ENCODE measurements at places on chromosomes 12 and 14.

GRCh38 chr14:72284176-72284575, 351.9 kb downstream of the RGS6 start:
- DNase-seq: no peak

DNA sequence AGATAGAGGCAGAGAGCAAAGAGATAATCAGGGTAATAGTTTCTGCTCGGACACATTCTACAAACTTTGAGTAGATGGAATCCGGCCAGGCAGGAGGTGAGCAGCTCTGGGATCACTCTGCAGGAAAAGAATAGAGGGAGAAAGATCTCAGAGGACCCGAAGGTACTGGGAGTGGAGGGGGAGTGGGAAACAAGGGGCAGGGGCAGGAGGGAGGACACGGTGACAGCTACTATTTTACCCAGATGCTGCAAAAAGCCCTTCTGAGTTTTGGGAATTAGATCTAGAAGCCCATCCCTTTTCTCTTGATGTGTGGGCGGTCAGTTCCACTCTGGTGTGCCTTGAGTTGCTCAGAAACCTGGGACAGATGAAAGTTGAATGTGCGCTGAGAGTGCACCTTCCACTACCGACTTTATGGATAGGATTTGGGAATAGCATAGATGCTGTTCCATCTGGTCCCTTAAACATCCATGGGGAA, 556 bp downstream of the GPRC5A start:
- DNase-seq: no peak

DNA sequence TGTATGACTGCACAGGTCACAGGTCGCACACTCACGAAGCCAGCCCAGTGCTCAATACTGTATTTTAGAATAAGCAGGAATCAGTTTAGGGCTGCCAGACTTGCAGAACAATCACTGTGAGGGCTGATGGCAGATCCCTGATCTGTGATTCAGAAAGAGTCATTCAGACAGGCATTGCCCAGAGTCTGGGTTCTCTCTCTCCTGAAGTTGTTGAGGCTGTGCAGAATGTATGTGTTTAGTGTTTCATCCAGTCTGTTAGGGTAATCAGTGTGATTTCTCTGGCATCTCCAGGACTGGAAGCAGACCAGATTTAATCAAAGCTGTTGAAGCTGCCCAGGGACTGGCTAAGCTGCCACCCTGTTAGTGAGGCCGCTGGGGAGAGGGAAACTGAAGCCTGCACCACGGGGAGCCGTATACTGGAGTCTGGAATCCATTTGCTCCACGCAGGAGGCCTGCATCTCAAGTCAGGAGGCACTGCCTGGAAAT, 69.3 kb downstream of the ETV6 start:
- DNase-seq: peak; percentile 83

DNA sequence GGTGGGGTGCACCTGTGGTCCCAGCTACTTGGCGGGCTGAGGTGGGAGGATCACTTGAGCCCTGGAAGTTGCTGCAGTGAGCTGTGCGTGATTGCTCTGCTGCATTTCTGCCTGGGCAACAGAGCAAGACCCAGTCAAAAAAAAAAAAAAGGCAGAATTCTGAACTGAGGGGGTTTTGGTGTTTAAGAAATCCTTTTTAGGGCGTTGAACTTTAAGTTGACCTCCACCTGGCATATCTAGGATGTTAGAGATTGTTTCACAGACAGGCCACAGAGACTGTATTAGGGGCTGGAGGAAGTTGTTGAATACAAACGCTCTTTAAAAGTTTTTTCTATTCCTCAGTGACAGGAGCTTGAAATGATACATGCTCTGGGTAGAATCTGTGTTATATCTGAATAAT, 60.5 kb downstream of the FBXW8 start:
- DNase-seq: no peak

DNA sequence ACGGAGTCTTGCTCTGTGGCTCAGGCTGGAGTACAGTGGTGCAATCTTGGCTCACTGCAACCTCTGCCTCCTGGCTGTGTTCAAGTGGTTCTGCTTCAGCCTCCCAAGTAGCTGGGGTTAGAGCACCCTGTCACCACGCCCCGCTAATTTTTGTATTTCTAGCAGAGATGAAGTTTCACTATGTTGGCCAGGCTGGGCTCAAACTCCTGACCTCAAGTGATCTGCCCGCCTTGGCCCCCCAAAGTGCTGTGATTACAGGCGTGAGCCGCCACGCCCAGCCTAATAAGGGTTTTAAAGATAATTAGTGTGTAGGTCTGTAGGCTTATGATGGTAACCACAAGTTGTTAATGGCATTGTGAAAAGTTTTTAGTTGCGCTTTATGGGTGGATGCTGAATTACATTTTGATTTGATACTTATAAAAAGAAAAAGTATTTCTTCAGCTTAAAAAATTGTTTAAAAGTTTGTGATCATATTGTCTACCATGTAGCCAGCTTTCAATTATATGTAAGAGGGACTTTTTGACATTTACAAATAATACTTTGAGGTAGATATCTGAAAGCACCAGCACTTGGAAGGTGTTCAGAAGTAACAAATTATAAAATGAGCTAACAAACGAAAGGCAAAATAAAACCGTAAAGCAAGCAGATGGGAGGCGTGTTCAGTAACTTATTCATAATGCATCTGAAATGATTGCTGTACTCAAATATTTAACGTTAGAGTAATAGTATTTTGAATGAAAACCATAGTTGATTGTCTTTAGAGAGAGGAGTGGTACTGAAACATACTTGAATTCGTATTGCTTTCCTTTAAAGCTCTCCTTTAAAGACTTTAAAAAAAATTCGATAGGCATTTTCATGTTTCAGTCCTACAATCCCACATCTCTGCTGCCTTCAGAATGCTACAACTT, 37.1 kb downstream of the MDM2 start:
- DNase-seq: no peak

DNA sequence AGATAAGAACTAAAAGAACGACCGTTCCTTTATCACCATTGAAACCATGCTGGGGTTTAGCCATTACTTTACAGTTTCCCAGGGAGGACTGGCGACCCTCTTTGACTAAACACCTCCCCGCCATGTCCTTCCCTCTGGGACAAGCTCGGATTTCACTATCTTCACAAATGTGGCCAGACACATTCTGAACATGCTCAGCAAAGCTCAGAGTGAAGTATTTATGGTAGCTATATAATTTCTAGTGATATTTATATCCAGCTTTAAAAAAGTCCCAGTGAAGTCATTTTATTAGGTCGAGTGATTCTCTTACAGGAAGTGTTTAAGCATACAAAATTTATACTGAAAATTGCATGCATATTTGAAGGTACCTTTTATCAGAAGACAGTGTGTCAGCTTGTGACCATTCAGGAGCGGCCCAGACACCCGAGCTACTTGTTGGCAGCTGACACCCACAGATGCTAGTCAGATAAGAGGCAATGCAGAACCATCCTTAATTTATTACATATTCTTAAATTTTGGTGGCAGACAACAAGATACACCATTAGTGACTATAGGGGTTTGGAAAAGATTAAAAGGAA, 36.8 kb downstream of the NIN start:
- DNase-seq: no peak

GRCh38 chr14:69631509-69631908, 20.1 kb downstream of the SUSD6 start:
- DNase-seq: no peak

- no peak for DNase-seq
Observed at GRCh38 chr12:88375306-88376305, 204.7 kb downstream of the KITLG start.

- peak; percentile 42 for DNase-seq
Observed at GRCh38 chr14:36105401-36105800, 71.1 kb downstream of the PTCSC3 start.

GRCh38 chr12:38669530-38669929, 235.9 kb downstream of the CPNE8 start:
- DNase-seq: no peak

GRCh38 chr14:104863923-104864266, 1.2 kb upstream of the CEP170B start:
- no peak for DNase-seq

- DNase-seq: no peak
Observed at GRCh38 chr12:95851606-95852005, 7.1 kb upstream of the SNRPF start.

- DNase-seq: no peak
Observed at GRCh38 chr14:29672831-29673230, 254.8 kb downstream of the PRKD1 start.

DNA sequence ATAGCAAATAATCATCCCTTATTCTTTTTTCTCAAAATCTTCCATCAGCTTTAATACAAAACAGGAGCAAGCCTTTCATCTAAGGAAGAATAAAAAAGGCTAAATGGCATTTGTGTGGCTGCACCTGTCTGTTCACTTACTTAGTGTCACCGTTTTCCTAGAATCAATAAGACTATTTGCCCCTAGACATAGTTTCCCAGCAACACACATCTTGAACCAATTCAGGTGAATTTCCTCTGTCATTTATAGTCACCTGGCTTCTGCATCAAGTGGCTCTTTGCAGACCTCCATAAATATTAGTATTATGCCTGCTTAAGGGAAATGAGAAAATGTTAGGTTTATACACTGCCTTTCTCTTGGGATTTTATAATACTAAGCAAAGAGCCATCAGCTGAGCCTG, 17.4 kb upstream of the GCH1 start:
- DNase-seq: no peak

- DNase-seq: no peak
Observed at GRCh38 chr12:53200107-53200457, 7.0 kb downstream of the ITGB7 start.

DNA sequence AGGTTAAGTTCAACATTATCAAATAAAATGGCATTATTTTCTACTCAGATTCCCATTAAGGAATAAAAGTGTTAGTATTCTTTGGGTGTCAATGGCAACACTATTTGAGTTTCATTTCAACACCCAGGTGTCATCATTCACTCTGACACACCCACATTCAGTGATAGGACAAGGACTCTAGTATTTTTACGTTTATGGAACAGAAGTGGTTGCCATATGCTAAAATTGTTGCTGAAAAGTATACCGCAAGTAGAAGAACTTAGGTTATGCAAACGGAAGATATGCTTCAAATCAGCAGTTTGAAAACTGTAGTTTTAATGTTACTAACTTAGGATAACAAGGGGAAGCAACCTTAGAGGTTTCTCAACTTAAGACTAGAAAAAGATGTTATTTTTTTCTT, 20.0 kb upstream of the SGPP1 start:
- no peak for DNase-seq

GRCh38 chr12:126518596-126519200, 1453.5 kb downstream of the AACS start:
- peak; percentile 68 for DNase-seq

DNA sequence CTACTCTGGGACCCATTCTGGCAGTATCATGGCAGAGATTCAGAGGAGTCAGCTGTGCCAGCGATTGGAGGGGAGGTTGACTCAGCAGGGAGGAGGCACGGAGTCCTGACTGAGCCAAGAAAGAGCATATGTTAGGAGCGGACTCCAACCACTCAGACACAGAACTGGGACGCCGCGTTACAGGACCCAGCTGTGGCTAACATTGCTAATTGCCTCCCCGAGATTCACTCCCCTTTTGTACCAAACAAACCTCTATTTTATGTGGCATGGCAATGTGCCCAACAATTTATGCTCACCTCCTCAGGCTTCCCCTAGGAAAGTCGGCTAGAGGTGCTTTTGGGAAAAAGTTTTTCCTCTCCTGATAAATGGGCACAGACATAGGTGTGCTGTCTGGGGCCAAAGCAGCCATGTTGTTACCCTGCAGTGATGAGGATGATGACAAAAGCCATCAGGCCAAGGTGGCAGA, 15.2 kb upstream of the CLIP1 start:
- DNase-seq: peak; percentile 84

GRCh38 chr12:109873653-109874052, 6.7 kb downstream of the GLTP start:
- DNase-seq: no peak

DNA sequence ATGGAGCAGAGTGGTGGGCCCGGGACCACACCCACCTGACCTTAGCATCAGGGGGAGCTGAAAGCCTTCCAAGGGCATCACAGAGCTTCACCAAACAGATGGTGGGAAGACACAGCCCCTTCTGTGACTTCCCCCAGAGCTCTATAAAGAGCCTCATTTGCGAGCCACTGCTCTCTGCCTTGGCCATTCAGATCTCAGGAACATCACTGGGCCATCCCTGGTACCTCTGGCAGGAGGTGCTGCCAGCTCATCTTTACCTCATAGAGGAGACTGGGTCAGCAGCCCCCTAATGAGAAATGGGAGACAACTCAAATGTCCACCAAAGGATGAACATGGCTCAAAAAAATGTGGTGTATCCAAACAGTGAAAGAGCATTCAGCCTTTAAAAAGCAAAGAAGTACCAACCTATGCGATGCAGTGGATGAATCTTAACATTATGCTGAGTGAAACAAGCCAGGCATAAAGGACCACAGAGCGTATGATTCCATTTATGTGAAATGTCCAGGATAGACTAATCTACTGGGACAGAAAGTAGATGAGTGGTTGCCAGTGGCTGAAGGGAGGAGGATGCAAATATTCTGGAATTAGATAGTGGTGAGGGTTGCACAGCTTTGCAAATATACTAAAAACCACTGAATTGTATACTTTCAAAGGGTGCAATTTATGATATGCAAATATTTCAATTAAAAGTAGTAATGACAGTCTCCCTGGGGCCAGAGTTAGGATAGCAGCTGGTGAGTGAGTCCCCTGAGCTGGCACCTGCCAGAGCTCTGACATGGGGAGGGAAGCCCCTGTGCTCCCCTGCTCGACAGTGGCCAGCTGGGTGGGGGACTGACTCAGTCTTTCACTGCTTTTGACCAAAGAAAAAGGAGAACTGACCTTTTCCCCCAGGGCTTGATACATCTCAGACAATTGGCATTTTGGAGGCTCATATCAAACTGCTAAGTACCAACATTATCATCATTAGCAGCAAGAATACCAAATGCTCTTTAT, 116.6 kb downstream of the GCH1 start:
- no peak for DNase-seq

DNA sequence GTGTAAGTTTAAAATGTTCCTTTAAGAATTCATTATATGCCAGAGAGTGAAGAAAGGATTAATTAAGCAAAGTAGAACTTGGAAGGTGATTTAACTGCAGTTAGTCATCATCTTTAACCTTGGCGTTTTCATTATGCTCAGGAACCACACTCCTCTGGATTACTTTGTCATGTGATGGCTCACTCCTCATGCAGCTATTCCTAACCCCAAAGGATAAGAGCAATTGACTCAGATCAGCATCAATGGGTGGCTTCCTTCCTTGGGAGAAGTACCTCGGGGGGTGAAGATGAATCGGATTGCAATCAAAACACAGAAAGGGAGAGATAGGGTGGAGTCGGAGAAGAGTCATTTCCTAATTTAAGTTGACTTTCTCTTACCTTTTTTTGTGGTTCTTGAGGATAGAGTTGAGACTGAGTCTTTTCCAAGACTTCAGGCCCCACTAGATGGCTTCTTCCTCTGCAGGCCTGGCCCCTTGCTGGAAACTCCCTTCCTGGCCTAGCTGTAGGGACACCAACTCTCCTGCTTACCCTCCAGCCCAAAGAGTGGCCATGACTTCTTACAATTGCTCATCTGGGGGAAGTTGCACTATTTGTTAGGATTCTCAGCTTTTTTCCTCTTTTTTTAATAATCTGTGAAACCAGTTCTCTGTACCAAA, 238.6 kb upstream of the DDHD1 start:
- DNase-seq: peak; percentile 70
